ENCODE measurements at places on chromosomes 7 and 10.

GRCh38 chr7:41970941-41971340 is 266.1 kb downstream of the GLI3 start:
- DNase-seq: no peak

DNA sequence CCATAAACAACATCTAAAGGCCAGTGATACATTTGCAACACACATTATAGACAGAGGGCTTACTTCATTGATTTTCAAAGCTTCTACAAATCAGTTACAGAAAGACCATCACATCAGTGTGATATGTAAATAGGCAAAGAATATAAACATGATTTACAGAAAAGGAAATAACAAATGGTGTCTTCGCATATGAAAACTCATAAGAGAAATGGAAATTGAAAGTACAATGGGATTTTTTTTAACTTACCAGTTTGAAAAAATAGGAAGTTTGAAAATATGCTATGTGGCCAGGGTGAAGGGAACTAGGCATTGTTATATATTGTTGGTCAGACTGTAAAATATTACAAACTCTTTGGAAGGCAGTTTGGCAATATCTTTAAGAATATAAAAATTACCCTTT is 27.3 kb downstream of the SEC23IP start:
- no peak for DNase-seq

GRCh38 chr10:110058212-110058611 is 50.4 kb downstream of the ADD3 start:
- no peak for DNase-seq

DNA sequence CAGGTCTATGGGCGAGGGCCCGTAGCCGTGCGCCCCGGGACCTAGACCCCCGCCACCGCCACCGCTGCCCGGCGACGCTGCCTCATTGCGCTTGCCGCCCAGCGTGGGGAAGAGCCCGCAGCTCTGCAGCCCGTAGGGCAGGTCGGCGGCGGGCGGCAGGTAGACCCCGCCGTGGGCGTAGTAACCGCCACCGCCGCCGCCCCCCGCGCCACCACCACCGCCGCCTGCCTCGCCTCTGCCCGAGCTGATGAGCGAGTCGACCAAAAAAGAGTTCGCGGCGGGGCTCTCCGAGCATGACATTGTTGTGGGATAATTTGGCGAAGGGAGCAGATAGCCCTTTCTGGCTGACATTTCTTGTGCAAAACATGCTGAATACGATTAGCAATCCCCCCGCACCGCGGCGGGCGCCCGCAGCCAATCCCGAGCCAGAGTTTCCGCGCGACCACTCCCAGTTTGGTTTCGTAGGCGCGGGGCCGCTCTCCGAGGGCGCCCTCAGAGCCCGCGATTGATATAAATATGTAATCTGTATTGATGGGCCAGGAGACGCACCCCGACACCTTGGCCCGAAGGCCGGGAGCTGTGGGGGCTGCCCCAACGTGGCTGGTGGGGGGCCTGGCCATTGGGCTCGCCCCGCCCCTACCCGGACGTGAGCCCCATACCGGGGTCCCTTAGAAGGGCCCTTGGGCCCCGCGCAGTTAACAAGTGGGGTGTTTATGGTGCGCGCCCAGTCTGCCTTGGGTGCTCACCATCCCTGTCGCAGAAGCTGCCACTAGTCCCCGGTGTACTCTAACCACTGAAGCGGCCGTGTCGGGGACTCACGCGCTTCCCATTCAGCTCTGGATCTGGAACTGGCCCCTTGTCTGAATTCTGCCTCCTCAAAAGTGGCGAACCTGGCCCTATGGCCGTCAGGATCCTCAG is at the start of gene HOXA10:
Gene HOXA10 (minus strand): TSS at position 365 of the 918 bp plus-strand sequence. CDS start 14 bp downstream, at position 351.
- DNase-seq: peak; percentile 29

DNA sequence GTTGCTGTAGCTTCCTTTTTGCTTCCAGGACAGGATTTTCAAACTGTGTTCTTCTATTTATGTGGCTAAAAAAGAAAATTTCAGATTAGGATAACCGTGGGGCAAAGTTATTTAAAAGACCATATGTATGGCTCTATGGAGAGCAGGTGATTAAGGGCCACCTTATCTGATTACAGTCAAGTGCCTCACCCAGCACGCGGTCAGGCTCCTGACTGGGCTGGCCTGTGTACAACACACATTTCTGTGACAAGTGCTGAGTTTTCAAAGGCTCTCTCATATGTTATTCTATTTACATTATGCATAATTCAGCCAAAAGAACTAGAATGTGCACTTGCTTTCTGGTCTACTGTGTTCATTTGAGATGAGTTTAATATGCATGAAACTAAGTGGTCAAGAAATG is 547.4 kb downstream of the PHTF2 start:
- DNase-seq: no peak

GRCh38 chr10:42982891-42983506 is 93.9 kb upstream of the RET start:
- no peak for DNase-seq

- DNase-seq: no peak
Observed at GRCh38 chr7:132419542-132419941, 156.7 kb downstream of the PLXNA4 start.

DNA sequence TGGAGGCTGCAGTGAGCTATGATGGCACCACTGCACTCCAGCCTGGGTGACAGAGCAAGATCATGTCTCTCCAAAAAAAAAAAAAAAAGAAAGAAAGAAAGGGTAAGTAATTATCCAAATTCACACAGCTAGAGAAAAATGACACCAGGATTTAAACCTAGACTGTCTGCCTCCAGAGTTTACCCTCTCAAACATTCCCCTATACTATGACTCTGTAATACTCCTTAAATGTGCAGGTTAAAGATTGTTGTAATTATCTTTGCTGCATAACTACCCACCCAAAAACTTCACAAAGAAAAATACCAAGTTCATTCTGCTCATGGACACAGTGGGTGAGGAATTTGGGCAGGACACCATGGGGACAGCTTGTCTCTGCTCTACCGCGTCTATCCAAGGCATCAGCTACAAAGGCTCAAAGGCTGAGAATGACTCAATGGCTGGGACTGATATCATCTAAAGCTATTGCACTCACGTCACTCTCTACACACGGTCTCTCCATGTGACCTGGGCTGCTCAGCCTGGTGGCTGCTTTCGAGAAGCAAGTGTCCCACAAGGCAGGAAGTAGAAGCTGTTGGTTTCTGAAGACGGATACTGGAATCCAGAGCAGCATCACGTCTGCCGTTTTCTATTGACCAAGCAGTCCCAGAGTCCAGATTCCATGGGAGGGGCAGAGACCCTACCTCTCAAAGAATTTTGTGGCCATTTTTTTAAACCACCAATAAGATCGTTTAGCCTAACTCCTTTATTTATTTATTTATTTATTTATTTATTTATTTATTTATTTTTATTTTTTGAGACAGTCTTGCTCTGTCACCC is 185.7 kb upstream of the AUTS2 start:
- DNase-seq: no peak

- DNase-seq: no peak
Observed at GRCh38 chr7:126079581-126079980, 1150.0 kb upstream of the POT1 start.

DNA sequence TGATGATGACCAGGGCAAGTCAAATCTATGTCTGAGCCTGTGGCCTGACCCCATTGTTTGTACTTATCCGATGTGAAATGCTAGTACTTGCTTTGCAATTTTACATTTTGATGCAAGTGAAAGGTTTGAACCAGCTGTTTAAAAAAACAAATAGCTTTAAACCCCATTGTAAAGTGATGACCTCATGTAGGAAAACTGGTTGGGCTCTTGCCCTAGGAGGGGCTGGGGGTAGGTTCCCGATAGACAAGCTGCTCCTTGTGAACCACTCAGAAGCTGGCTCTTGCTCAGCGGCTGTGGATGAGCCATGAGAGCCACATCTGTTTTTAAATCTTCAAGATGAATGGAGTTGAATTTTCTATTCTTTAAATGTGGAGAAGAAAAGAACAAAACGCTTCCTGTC is 185.3 kb downstream of the WDR11 start:
- no peak for DNase-seq

- DNase-seq: no peak
Observed at GRCh38 chr10:33293076-33293475, 41.4 kb downstream of the NRP1 start.

- DNase-seq: no peak
Observed at GRCh38 chr7:55533050-55533728, 39.1 kb downstream of the VOPP1 start.

GRCh38 chr10:118057361-118057760 is 10.6 kb upstream of the RAB11FIP2 start:
- DNase-seq: no peak

- no peak for DNase-seq
Observed at GRCh38 chr10:98410135-98410743, 4.7 kb downstream of the PYROXD2 start.

DNA sequence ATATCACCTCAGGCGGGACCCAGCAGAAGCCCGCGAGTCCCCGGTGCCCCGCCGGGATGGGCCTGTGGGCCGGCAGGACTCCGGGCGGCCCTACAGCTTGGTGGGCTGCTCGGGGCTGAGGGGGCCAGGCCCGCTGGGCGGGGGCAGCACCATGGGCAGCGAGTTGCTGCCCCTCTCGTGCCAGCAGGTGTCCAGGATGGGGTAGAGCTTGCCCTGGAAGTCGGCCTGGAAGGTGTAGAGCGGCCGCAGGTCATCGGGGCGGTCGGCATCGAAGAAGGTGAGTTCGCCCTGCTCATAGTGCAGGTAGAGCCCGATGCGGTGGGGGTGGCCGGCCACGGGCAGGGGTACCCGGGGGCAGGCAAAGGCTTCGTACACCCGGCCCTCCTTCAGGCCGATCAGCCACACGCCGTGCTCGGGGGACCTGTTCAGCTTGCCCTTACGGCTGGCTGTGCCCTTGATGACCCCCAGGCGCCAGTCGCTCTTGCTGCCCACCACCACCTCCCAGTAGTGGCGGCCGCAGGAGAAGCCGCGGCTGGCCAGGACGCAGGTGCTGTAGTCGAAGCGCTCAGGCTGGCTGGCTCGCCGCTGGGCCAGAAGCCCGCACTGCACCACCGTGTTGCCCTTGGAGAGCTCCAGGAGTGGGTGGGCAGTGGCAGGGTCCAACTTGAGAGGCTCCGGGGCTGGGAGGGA is 4.3 kb upstream of the NSUN5 start:
- DNase-seq: no peak

DNA sequence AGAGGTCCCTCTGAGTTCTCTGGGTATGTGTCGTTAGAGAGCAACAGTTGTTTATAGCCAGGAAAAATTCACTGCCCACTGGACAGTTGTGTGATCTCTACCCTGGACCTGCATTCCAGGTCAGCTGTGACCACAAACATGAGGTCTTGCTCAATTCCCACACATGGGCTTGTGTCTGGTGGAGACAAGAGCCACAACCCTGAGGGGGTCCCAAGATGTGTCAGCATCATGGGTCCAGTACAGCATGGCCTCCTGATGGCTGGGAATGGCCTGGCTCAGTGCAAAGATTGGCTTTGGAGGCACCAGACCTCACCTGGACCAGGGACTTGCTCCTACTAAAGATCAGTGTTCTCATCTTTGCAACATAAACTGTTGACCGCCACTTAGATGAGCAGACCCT is 751.6 kb downstream of the GRID1 start:
- DNase-seq: no peak

DNA sequence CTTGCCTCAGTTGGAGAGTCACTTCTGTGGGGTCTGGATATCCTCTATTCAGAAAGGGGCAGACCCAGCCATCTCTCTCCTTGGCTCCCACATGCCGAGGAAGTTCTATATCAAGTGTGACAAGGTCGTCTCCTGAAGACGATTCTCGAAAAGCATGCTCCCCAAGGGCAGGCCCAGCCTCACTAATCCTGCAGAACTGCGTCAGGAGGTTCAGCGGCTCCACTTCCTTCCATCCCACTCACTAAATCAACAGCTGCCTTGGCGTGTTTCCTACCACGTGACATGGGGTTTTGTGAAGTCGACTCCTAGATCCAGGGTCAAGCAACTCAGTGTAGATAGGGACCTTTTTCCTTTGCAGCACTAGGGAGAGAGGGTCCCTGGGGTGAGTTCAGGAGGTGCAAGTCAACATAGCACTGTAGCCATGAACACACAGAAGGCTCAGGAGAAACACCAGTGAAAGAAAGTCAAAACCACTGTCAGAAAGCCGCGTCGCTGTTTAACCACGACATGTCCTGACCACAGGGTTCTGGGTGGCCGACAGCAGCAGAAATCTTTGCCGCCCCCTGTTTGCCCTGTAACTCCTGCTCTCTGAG is 156.4 kb downstream of the PRPF18 start:
- DNase-seq: no peak

DNA sequence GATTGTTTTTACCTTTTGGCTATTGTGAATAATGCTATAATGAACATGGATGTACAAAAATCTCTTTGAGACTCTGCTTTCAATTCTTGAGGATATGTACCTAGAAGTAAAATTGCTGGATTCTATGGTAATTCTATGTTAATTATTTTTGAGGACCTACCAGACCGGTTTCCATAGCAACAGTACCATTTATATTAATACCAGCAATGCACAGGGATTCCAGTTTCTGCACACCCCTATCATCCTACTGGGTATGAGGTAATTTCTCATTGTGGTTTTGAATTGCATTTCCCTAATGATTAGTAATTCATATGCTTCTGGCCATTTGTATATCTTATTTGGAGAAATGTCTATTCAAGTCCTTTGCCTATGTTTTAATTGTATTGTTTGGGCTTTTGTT is 9.9 kb upstream of the PPP1R9A start:
- DNase-seq: no peak

GRCh38 chr7:54897891-54898290 is 120.9 kb upstream of the EGFR start:
- no peak for DNase-seq

DNA sequence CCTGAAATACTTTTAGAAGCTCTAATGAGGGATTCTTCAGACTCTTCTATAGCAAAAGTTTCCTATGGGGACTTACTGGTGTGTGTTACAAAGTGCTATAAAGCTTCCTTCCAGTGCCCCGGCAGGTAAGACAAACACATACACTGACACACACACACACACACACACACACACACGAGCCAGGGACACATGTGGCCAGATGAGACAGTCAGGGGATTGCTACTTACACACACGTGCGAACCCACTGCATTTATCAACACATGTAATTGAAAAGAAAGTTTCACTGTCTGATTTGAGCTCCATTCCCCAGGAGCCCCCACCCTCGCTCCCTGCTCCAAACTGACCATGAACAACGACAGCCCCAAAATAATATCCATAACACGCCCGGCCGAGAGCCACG is 119.8 kb downstream of the PRPF18 start:
- DNase-seq: no peak

DNA sequence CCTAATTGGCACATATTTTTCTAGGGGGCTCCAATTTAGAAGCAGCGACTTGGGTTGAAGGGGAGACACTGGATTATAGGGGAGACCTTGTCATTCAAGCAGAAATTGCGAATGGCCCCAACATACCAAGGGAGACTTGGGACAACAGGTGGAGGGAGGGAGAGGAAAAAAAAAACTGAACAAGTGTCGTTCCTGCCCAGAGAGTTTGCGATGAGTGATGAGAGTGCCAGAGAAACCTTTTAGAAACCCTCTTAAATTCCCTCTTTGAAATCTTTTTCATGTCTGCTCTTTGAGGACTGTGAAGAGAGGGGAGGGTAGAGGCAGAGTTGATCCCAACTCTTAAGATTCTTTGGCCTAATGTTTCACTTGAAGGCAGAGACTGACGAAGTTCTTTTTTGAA is 24.3 kb downstream of the RBM20 start:
- DNase-seq: no peak

- no peak for DNase-seq
Observed at GRCh38 chr10:11235771-11236170, 218.1 kb downstream of the CELF2 start.

GRCh38 chr7:92678291-92678920 is 88.2 kb upstream of the FAM133B start:
- no peak for DNase-seq

All from mesothelial cell of epicardium (in vitro differentiated cells).